ENCODE measurements at places on chromosomes 5 and 9.

DNA sequence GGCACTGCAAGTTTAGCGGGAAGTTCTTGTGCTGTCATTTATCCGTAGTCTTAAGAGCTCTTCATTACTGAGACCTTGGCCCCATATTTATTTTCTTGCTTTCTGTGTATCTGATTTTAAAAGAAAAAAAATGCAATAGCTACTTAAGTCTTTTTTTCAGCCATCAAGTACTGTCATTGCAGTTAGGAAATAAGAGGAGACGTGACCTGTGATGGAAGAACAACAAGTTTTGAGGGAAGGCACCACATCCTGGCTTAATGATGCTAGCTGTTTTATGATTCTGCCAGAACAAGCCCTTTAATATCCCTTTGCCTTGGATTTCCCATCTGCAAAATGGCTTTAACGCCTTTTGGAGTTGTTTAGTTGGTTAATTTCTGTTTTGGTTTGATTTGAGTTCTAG, 3.8 kb downstream of the RGMB start:
- H3K4me1 ChIP-seq, result peaks cover 16% of the 10 kb centered on the region
- peaks cover 52% of the 10 kb centered on the region for H3K27me3 ChIP-seq
- no peak overlapping the region for H3K4me3 ChIP-seq
- DNase-seq, result no peak

- no peaks in the 10 kb centered on the region for H3K36me3 ChIP-seq
- H3K27ac ChIP-seq, result no peak overlapping the region
- no peak for DNase-seq
- no peaks in the 10 kb centered on the region for H3K27me3 ChIP-seq
- no peaks in the 10 kb centered on the region for H3K4me1 ChIP-seq
Measured at GRCh38 chr9:78835928-78836450, 539.1 kb downstream of the PSAT1 start.

DNA sequence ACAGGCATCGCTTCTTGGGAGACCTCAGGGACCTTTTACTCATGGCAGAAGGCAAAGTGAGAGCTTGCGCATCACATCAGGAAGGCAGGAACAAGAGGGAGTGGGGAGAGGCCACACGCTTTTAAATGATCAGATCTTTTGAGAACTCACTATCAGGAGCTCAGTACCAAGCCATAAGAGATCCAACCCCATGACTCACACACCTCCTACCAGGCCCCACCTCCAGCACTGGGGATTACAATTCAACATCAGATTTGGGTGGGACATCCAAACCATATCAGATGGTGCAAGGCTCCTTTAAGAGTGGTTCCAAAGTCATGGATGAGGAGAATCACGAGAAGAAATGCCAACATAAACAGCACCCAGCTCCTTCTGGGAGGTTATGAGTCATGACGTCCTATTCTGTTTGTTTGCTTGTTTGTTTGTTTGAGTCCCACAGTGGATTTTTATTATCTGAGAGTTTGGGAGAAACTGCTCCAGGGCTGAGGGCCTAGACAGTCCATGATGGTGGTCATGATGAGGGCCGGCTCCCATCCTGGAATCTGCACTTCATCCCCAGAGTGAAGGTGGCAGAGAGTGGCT, 453.5 kb downstream of the GADD45G start:
- no peaks in the 10 kb centered on the region for H3K4me1 ChIP-seq
- no peak overlapping the region for H3K27ac ChIP-seq
- no peak overlapping the region for H3K4me3 ChIP-seq
- DNase-seq, result no peak
- H3K36me3 ChIP-seq, result peaks cover 6% of the 10 kb centered on the region
- peaks cover 28% of the 10 kb centered on the region for H3K27me3 ChIP-seq

GRCh38 chr5:142048272-142048671, 35.4 kb upstream of the GNPDA1 start:
- DNase-seq, result no peak
- H3K36me3 ChIP-seq, result no peaks in the 10 kb centered on the region
- no peaks in the 10 kb centered on the region for H3K4me1 ChIP-seq
- H3K27ac ChIP-seq, result no peak overlapping the region
- H3K4me3 ChIP-seq, result no peak overlapping the region

- H3K4me3 ChIP-seq, result no peak overlapping the region
- H3K27me3 ChIP-seq, result peaks cover 8% of the 10 kb centered on the region
- no peaks in the 10 kb centered on the region for H3K36me3 ChIP-seq
- no peak for DNase-seq
- H3K4me1 ChIP-seq, result no peaks in the 10 kb centered on the region
Measured at GRCh38 chr9:119961774-119962424, 592.7 kb upstream of the BRINP1 start.

DNA sequence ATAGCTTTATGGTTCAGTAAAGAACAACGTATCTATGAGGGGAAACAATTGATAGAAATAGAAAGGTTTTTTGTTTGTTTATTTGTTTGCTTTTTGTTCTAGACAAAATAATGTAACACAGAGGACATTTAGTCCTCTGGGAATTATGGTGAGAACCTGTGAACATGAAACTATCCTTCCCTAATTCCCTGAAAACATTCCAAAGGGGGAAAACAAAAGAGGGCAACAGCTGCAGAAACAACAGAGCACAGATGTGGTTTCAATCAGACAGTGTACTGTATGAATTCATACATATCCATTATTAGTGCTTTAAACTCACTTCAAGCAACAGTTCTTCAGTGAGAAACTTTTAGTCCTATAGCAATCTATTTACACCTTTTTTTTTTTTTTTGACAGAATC, 1489.8 kb upstream of the C9orf72 start:
- no peaks in the 10 kb centered on the region for H3K4me1 ChIP-seq
- DNase-seq, result no peak
- no peak overlapping the region for H3K27ac ChIP-seq
- no peaks in the 10 kb centered on the region for H3K36me3 ChIP-seq
- no peak overlapping the region for H3K4me3 ChIP-seq

GRCh38 chr9:134682026-134682425, 40.4 kb downstream of the COL5A1 start:
- H3K27me3 ChIP-seq, result no peaks in the 10 kb centered on the region
- H3K4me3 ChIP-seq, result no peak overlapping the region
- no peak for DNase-seq

Data from effector memory CD8-positive, alpha-beta T cell (primary cell).